ENCODE measurements at places on chromosomes 1 and 21. TPM values are rescaled to one million over a fixed set of nuclear protein-coding genes. Genes with fewer than 3 reads are reported as not detected.

Gene AIM2
- polyA plus RNA-seq = 2.9 TPM

GRCh38 chr1:214901718-214902117 lies 180.8 kb upstream of the KCNK2 start:
- H3K4me1 ChIP-seq = no peaks in the 10 kb centered on the region
- no peak for DNase-seq
- no peak overlapping the region for H3K27ac ChIP-seq
- no peaks in the 10 kb centered on the region for H3K36me3 ChIP-seq
- H3K4me3 ChIP-seq = no peak overlapping the region

DNA sequence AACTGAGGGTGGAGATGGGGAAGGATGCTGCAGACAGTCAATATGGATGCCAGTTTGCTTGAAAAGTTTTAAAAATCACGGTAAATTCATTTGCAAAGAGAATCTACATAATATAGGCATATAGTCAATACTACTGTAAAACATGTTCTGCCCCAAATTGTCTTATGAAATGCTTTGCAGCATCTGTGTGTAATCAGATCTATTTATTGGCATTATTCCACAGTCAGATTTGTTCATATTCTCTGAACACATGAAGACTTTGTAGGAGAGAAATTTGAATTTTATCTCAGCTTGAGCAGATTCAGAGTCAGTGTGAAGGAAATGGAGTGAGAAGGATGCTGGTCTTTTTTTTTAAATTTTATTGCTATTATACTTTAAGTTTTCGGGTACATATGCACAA lies 88.5 kb downstream of the PLPPR4 start:
- no peaks in the 10 kb centered on the region for H3K36me3 ChIP-seq
- no peaks in the 10 kb centered on the region for H3K4me1 ChIP-seq
- peak; percentile 52 for DNase-seq
- H3K27ac ChIP-seq = no peak overlapping the region

Gene RCSD1
- polyA plus RNA-seq = 25.0 TPM

DNA sequence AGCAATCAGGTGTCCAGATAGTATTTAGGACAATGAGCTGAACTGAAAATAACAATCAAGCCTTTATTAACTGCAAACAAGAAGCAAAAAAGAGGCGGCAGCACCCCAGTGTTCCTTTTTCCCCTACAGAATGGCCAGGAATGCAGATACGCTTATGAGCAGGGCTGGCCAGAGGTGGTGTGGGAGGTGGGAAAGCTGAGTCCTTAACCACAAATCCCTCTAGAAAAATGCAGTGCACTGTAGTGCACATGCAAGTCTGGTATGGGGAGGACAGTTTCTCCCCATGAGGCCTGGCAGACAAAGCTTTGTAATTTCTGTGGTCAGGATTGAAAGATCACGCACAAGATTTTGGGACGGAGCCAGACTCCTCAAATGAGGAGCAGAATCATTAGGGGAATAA lies 10.7 kb upstream of the IFNAR1 start:
- H3K36me3 ChIP-seq = no peaks in the 10 kb centered on the region
- no peak for DNase-seq
- H3K27ac ChIP-seq = no peak overlapping the region
- H3K4me3 ChIP-seq = no peak overlapping the region
- no peaks in the 10 kb centered on the region for H3K27me3 ChIP-seq
- no peaks in the 10 kb centered on the region for H3K4me1 ChIP-seq

- peaks cover 1% of the 10 kb centered on the region for H3K4me1 ChIP-seq
- no peak overlapping the region for H3K27ac ChIP-seq
- DNase-seq = no peak
- H3K27me3 ChIP-seq = no peaks in the 10 kb centered on the region
- H3K4me3 ChIP-seq = no peak overlapping the region
- H3K36me3 ChIP-seq = no peaks in the 10 kb centered on the region
These were observed 13.4 kb downstream of the COP1 start for GRCh38 chr1:176193663-176194062.

DNA sequence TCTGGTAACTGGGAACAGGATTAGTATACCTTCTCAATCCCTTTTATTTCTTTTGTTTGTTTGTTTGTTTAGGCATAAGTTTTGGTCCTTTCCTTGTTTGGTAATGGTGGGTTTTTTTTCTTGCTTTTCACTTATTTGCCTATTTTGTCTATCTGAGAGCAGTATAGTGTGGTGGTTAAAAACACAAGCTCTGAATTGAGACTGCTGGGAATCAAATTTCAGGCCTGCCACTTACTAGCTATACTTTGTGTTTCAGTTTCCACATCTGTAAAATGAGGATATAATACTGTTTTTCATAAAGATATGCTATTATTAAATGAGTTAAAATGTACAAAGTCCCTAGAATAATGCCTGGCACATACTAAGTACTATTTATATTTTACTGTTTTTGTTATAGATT lies 81.6 kb upstream of the IVNS1ABP start:
- no peak overlapping the region for H3K4me3 ChIP-seq
- DNase-seq = no peak
- H3K27me3 ChIP-seq = no peaks in the 10 kb centered on the region
- peaks cover 2% of the 10 kb centered on the region for H3K4me1 ChIP-seq
- H3K36me3 ChIP-seq = no peaks in the 10 kb centered on the region
- H3K27ac ChIP-seq = no peak overlapping the region

GRCh38 chr1:19633106-19633505 lies 11.0 kb upstream of the NBL1 start:
- H3K27me3 ChIP-seq = no peaks in the 10 kb centered on the region
- H3K4me1 ChIP-seq = no peaks in the 10 kb centered on the region
- no peak overlapping the region for H3K4me3 ChIP-seq
- H3K36me3 ChIP-seq = no peaks in the 10 kb centered on the region
- DNase-seq = no peak

DNA sequence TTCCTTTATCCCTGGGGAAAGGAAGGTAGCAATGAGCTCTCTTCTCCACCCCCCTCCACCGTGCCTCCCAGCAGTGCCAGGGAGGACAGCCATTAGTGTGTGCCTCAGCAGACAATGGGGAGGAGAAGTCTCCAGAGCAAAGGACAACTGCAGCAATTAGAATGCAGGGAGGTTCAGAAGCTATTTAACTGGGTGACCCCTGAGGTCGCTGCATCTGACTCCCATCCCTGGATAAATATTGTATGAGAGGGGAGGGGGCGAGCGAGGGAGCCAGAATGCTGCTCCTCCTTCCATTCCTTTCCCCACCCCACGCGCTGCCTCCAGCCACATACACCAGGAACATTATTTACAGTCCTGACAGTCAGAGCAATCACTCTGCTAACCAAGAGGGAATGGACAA lies 59.0 kb downstream of the ERI3 start:
- DNase-seq = no peak
- no peak overlapping the region for H3K4me3 ChIP-seq
- no peaks in the 10 kb centered on the region for H3K4me1 ChIP-seq
- H3K27me3 ChIP-seq = no peaks in the 10 kb centered on the region
- H3K36me3 ChIP-seq = peaks cover 22% of the 10 kb centered on the region

Gene SLC1A7
- 0.14 TPM for polyA plus RNA-seq

Gene KIF26B
- 0.61 TPM for polyA plus RNA-seq

DNA sequence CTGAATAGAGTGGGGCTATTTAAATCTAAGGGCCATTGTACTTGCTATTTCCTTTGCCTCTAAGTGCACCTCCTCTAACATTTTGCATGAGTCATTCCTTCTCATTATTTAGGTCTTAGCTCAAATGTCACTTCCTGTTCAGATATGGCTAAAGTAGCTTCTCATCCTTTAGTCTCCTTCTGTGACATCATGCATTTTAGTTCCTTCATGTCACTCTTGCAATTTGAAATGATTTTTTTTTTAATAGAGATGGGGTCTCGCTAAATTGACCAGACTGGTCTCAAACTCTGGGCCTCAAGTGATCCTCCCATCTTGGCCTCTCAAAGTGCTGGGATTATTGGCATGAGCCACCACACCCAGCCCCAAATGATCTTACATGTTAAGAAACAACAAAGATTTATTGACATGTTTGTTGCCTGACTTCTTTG lies 6.6 kb downstream of the TBX19 start:
- no peak for DNase-seq
- no peaks in the 10 kb centered on the region for H3K36me3 ChIP-seq

DNA sequence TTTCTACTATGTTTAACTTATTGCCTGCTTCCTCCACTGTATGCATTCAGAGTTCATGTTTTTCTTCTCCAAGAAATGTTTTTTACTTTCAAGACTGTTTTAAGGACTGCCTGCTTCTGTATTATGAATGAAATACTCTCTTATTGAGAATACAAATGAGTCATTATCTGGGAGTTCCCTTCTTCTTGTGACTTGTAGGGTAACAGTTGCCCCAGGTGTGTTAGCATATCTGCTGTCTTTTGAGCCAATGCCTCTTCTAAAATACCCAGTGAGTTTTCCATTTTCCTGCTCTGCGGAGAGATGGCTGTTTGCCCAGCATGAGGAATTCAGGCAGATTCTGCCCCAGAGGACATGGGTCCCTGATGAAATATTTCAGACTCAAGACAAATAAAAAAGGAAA lies 34.1 kb upstream of the ST6GALNAC5 start:
- no peak overlapping the region for H3K27ac ChIP-seq
- H3K4me1 ChIP-seq = peaks cover 7% of the 10 kb centered on the region
- DNase-seq = no peak
- H3K4me3 ChIP-seq = no peak overlapping the region
- no peaks in the 10 kb centered on the region for H3K27me3 ChIP-seq

GRCh38 chr1:165686971-165687433 lies 11.4 kb downstream of the ALDH9A1 start:
- H3K36me3 ChIP-seq = peaks cover 7% of the 10 kb centered on the region
- no peak overlapping the region for H3K27ac ChIP-seq
- no peak overlapping the region for H3K4me3 ChIP-seq
- H3K27me3 ChIP-seq = no peaks in the 10 kb centered on the region
- DNase-seq = no peak

Gene APCS
- polyA plus RNA-seq = not detected

DNA sequence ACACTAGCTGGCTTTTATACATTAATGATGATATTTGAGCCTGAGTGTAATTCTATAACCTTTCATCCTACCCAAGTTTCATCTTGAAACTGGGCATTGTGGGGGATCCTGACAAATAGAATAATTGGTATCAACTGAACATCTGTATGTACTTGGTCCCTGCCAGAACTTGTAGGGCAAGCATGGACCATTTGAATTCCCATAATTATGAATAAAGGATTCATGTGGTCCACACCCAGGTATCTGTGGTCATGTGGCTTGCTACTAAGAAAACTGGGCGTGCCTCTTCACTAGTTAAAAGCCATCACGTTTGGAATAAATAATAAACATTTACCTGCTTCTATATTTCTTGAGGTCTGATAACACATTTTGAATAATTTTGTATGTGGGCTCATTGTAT lies 20.6 kb upstream of the VTCN1 start:
- no peak overlapping the region for H3K4me3 ChIP-seq
- H3K4me1 ChIP-seq = peaks cover 2% of the 10 kb centered on the region
- no peak overlapping the region for H3K27ac ChIP-seq
- no peaks in the 10 kb centered on the region for H3K36me3 ChIP-seq
- H3K27me3 ChIP-seq = no peaks in the 10 kb centered on the region

Gene CBR1
- polyA plus RNA-seq = 158 TPM

GRCh38 chr1:53656747-53657530 lies 82.0 kb downstream of the GLIS1 start:
- H3K4me1 ChIP-seq = no peaks in the 10 kb centered on the region
- no peak overlapping the region for H3K4me3 ChIP-seq
- no peaks in the 10 kb centered on the region for H3K27me3 ChIP-seq

Gene RAB25
- 99.2 TPM for polyA plus RNA-seq

Gene VTCN1
- polyA plus RNA-seq = 0.84 TPM

- H3K4me1 ChIP-seq = no peaks in the 10 kb centered on the region
- H3K36me3 ChIP-seq = no peaks in the 10 kb centered on the region
- DNase-seq = no peak
- H3K4me3 ChIP-seq = no peak overlapping the region
These were observed 673.7 kb upstream of the BRINP3 start for GRCh38 chr1:191151321-191151807.

- no peaks in the 10 kb centered on the region for H3K4me1 ChIP-seq
- no peaks in the 10 kb centered on the region for H3K27me3 ChIP-seq
- no peaks in the 10 kb centered on the region for H3K36me3 ChIP-seq
- no peak overlapping the region for H3K4me3 ChIP-seq
- DNase-seq = no peak
These were observed 12.7 kb upstream of the HEYL start for GRCh38 chr1:39652105-39652504.

DNA sequence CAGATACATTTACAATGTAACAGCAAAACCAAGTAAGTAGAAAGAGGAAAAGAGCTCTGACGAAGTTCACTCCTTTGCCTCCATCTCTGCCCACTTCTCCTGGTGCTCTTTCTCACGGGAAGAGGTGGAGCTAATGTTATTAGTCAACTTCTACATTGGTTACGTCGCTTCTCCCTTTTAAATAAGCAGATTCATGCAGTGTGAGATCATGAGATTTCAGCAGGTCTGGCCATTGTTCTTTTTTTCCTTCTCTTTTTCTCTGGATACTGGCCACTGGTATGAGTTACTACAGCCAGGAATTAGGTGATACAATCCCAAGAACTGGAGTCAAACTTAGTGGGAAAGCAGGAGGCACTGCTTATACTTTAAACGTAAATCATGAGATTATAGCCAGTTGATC lies 207.1 kb downstream of the AKT3 start:
- H3K27me3 ChIP-seq = no peaks in the 10 kb centered on the region
- H3K36me3 ChIP-seq = peaks cover 1% of the 10 kb centered on the region
- no peak for DNase-seq
- no peaks in the 10 kb centered on the region for H3K4me1 ChIP-seq
- H3K27ac ChIP-seq = no peak overlapping the region

Gene SHISAL2A
- polyA plus RNA-seq = 0.79 TPM

DNA sequence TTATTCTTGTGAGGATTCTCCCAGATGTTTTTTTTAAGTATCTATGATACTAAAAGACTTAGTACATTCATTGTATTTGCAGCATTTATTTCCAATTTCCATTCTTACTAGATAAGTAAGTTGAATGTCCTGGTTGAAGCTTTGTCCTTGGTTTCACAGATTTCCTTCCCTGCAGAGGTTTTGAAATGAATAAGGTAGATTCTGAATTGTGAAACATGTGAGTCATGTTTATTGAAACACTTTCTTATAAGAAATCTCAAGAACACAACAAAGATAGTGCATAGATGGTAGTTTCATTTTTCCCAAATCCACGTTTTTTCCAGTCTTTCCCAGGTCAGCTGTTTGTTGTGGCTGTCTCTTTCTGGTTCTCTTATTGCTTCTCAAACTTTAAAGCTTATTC lies 24.8 kb downstream of the GABPA start:
- no peak overlapping the region for H3K27ac ChIP-seq
- H3K4me3 ChIP-seq = no peak overlapping the region
- no peaks in the 10 kb centered on the region for H3K27me3 ChIP-seq
- DNase-seq = no peak
- H3K36me3 ChIP-seq = peaks cover 37% of the 10 kb centered on the region

Gene PLA2G2D
- polyA plus RNA-seq = 0.06 TPM

- no peaks in the 10 kb centered on the region for H3K27me3 ChIP-seq
- H3K36me3 ChIP-seq = no peaks in the 10 kb centered on the region
- no peak overlapping the region for H3K27ac ChIP-seq
- DNase-seq = no peak
- H3K4me1 ChIP-seq = no peaks in the 10 kb centered on the region
- H3K4me3 ChIP-seq = no peak overlapping the region
These were observed 35.1 kb downstream of the DIRAS3 start for GRCh38 chr1:68015369-68015768.

Gene OR14K1
- polyA plus RNA-seq = not detected

GRCh38 chr1:247357781-247358211 lies 26.1 kb upstream of the ZNF496 start:
- no peaks in the 10 kb centered on the region for H3K36me3 ChIP-seq
- H3K27me3 ChIP-seq = no peaks in the 10 kb centered on the region
- H3K4me3 ChIP-seq = no peak overlapping the region
- no peaks in the 10 kb centered on the region for H3K4me1 ChIP-seq
